ENCODE measurements at places on chromosomes 1 and 21.

DNA sequence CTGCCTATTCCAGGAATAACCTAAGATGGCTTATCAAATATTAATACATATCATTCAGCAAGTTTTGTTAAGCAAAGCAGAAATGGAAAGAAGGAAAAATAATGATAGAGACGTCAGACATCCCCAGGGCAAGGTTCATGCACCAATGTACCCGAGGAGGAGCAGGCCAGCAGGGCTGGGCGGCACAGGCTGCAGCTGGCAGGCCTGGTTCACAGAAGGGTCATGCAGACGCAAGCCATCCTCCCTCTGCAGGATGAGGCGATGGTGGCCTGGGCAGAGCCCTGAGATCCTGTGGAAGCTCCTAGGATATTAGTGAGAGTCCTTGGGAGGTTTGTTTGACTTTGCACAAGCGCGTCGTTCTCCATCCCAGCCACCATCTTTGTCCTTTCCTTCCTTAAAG, 30.0 kb downstream of the BATF3 start:
- DNase-seq: no peak

DNA sequence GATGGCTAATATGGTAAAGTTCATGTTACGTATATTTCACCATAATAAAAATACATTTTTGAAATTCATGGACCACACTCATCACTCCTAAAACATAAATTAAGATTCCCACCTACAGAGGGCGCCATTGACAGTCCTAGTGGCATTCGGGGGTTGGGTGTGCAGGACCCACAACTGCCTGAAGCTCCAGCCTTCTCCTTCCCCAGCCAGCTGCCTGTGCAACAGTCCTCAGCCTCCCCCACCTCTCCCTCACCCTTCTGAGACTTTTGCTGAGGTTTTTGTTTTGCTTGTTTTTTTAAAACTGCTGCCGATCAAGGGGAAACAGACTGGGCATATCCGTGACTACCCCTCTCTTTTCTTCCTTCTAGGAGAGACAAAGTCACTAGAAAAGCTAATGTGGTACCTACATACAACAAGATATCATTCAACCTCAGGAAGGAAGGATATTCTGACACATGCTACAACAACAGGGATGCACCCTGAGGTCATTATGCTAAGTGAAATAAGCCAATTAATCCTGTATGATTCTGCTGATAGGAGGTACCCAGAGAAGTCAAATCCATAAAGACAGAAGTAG, 9.2 kb upstream of the EVA1C start:
- DNase-seq: peak; percentile 66

DNA sequence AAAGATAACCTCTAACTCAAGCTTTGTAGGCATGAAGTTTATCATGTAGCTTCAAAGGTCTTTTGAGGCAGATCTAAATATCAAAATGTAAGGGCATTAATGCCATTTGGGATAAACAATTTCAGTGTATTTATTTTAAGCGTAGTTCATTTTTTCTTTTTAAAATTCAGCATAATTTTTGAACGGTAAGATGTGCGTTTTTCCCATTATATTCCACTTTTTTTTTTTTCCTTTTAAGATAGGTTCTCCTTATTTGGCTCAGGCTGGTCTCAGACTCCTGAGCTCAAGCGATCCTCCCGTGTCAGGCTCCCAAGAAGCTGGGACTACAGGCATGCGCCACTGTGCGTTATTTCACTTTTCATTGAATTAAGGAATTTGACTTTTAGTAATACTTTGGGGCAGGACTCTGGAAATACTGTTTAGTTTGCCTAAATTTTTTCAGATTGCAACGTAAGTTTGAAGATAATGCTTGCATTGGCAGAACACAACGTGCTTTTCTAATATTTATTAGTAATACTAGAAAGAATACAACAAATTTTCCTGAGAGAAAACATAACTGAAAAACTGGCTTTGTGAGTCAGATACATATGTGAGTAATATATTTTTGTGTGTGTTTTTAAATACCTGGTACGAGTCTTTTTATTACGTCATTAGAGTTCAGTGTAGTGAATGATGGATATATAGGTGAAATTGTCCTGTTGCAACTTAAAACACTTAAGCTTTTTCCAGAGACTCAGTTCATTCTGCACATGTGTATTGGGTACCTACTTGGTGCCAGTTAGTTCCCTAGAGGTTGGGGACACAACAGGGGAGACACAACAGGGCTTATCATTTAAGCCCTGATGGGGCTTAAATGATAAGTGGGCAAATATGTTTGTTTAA, 2.2 kb downstream of the RALGPS2 start:
- DNase-seq: no peak

DNA sequence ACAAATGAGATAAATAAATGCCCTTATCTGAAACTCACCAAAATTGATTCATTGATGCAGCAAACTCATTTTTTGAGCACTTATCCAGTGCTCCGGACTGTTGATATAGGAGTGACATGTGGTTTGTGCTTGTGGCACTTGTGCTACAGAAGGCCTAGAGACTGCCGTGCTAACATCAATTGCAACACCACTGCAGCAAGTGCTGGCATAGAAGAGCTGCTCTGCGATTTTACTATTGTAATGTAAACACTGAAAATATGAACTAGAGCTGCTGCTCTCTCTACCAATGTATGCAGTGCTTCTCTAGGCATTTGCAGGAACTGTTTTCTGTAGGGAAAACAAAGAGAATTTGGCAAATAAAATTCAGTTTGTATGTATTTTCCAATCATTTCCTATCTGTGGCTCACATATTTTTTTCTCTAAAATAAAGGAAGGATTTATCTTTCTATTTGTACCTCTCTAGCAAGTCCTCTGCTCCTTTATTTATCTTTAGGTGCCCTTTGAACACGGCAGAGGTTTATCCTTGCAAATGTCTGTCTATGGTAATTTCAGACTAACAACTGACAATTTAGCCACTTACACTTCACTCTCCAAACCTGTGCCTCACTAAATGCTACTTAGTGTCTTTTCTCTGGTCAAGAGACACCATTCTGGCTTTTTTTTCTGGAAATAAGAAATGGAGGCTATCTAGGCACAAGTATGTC, 409.5 kb upstream of the ADGRL2 start:
- DNase-seq: no peak

DNA sequence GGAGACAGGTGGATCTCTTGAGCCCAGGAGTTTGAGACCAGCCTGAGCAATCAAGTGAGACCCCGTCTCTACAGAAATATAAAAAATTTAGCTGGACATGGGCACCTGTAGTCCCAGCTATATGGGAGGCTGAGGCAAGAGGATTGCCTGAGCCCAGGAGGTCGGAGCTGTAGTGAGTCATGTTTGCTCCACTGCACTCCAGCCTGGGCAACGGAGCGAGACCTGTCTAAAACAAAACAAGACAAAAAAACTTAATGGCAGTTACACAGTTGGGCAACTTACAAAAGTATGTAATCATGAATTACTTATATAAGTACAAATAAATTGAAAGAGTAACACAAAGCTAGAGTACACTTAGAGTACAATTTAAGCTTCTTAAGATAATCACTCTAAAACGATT, 25.2 kb downstream of the RC3H1 start:
- no peak for DNase-seq

DNA sequence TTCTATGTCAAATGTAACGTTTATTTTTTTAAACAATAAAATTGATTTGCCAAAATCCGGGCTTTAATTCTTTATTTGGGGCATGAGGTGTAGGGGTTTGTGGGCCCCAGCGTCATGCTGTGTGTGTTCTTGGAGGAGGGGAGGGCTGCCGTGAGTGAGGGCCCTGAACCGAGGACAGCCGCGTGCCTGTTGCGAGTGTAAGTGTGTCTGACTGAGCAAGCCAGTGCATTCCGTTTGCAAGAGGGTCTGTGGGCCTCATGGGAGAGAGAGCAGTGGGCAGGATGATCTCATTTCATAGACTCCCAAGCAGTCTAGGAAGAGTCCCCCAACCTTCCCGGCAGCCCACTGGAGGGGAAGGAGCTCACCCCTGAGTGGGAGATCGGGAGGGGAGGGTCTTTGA, 21.4 kb upstream of the SPSB1 start:
- DNase-seq: no peak

DNA sequence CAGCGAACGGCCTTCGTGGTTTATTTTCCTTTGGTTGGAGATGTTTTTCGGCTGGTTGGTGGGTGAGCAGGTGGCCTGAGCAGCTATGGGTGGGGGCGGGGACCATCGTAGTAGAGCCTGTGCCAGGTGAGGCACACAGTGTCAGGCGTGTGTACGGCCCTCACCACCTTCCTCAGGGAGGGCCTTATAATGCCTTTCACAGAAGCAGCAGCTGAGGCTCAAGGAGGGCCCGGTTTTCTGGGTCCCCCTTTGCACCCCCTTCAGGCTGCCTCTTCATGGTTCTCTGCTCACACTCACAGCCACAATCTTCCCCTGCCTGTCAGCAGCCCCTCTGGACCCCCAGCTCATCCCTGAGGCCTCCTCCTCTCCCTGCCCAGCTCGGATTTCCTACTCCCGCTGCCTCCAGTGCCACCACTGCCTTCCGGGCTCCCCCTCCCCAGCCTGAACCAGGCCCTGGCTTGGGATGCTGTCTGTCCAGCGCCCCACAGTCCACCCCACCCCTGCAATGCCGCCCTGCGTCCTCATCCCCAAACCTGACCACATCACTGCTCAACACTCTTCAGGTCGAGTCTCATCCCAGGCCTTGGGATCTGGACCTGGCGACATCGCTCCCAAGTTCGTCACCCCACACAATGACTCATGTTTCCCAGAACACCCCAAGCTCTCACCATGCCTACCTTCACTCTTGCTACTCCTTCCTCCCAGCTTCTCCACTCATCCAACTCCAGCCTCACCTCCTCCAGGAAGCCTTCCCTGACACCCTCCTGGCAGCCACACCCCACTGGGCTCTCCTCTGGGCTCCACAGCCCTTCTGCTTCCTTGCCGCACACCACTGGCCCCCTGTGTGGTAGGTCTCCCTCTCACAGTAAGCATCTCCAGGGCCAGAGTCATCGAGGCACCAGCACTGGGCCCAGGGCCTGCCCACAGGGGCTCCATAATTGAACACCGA, 53.9 kb downstream of the DMRTB1 start:
- no peak for DNase-seq

GRCh38 chr21:24197132-24197643, 1410.1 kb downstream of the MRPL39 start:
- DNase-seq: no peak

DNA sequence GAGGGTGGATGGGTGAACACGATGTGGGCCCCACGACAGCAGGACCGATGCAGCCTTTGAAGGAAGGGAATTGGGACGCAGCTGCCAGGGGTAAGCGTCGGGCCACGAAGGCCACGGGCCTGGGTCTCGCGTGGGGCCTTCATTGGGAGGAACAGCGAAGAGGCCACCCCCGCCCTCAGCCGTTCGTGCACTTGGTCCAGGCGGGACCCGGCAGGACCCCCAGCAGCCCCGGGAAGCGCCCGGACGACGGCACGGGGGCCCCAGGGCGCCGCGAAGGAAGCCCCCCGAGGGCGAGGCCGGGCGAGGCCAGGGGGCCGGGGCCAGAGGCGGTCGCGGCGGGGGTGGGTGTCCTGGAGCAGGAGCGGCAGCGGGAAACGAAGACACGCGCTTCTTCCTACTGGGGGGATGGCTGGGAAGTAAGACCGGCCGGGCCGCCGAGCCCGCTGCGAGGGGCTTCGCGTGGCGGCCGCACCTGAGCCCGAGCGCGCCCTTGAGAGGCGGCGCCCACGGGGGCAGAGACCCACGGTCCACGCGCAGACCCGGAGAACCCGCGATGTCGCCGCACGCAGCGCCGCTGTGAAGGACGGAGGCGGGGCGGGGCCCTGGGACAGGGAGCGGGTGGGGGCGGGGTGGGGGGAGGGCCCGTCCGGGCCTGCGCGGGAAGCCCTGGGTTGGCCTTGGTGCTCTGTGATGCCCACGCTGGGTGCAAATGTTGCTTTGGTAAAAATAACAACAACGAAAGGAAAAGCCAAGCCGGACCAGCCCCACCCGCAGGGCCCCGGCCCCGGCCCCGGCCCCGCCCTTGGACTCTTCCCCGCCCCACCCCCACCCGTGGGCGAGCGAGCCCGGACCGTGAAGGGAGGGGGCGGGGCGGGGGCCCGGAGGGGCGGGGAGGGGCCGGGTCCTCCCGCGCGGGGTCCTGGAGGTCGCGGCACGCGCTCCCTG, 56.0 kb upstream of the ADARB1 start:
- DNase-seq: no peak

GRCh38 chr1:48697066-48697707, 79.5 kb downstream of the BEND5 start:
- DNase-seq: peak; percentile 74

Data from activated CD4-positive, alpha-beta T cell treated with anti-CD3 and anti-CD28 coated beads, Interleukin-2, amount 50 U/mL, for 48 hours (primary cell).